OCI-M1 (cell line): ENCODE measurements at places on chromosomes 1 and 21.

- DNase-seq = no peak
Measured at GRCh38 chr1:143680304-143680703, 291.5 kb downstream of the FAM72C start.

DNA sequence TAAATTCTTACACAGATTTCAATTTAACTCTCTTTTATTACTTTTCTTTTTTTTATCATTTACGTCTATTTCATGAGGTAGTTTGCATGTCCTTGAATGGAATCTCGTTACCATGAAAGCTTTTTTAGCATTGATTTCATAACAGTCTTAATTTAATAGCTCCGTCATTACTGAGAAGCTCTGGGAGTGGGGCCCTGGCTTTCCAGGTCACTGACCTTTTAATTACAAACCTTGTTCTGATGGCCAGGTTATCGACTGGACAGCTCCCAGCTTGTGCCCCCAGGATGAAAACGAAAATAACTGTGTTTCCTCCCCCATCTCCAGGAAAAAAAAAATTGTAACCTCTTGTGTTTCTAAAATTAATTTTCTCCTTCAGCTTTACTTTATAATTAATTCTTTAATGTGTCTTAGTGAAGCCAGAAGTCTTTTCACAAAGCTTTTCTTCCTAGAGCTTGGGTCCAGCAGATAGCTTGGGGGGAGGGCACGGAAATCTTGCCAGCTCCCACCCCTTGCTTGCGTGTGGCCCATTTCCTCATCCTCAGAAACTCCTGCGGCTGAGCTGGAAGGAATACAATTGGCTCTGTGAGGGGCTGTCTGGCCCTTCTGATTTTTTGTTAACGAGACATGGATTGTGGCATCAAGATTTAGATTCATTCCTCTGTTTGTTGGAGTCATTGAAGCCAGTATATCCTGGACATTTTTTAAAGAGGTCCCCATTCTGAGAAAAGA is 65.7 kb downstream of the PEX14 start:
- DNase-seq = no peak

GRCh38 chr1:246308533-246309075 is 198.5 kb downstream of the SMYD3 start:
- no peak for DNase-seq

DNA sequence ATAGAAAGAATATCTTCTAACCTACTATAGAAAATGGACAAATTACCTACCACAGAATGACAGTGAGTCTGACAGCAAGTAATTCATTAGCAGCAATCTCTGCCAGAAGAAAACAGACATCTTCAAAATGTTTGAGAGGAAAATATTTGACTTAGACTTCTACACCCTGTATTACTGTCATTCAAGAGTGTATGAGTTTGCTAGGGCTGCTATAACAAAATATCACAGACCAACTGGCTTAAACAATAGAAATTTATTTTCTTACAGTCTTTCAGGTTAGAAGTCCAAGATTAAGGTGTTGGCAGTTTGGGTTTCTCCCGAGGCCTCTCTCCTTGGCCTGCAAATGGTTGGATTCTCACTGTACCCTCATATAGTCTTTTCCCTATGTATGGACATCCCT is 52.9 kb upstream of the FGGY start:
- no peak for DNase-seq

- DNase-seq = no peak
Measured at GRCh38 chr1:180425952-180426351, 76.4 kb downstream of the ACBD6 start.

DNA sequence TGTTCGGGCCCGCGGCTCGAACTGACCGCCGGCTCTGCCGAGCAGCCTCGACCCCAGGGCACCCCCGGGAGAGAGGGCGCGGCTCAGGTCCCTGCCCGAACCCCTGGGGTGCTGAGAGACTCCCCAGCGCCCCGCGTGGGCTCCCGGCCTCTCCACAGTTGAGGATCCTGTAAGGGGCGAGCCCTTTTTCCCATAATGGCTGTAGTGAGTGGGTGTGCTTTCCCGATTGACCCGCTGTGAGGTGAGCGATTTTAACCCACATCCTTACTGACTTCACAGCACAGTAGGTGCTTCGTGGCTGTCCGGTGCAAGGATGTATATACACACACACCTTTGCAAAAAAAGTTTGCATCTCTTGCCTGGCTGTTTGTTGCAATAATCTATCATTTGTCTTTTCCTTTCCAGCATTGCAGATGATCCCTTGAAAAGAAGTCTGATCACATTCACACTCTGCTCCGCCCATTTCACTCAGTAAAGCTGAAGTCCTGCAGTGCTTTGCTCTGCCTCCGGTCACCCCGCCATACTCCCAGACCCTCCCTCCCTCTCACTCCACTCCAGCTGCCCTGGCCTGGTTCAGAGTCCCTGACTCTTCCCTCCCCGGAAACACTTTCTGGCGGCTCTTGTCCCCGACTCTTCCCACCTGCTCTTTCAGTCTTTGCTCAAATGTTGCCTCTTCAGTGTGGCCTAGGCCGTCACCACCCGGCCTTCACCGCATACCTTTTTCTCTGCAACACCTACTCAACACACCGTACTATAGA is 955 bp upstream of the UBE2G2 start:
- peak; percentile 69 for DNase-seq

DNA sequence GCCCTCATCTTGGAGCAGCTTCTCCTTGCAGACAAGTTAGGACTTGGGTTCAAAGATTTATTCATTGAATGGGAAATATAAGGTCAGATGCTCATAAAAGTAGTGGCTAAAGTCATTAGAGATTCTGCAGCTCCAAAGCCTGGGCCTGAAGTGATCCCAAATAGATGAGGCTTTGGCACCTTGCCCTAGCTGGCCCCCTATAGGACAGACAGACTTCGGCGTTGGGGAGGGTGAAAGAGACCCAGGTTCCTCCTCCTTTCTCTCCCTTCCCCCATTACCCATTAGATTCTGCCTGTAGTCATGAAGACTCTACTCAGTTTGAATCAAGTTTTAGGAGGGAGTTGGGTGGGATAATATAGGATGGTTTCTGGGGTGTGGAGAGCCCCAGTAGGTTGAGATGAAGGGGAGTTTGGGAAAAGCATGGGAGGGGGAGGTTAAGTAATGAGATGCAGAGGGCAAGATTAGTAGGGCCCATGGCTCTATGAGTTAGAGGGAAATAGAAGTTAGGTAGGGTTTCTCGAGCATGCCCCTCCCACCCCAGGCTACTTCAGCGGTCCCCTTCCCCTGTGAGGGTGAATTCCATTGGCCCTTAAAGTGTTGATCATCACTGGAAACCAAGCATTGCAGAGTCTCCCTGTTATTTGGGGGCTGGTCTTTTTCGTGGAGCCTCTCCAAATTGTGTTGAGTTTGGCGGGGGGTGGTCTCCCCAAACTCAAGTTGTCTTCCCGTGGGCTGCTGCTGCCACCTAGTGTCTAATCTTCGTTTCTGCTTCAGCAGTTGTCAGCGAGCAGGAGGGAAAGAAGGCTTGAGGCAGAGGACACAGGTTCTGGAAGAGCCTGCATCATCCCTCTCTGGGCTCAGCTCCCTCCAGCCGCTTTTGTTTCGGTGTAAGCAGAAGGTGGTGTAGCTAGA is 2.1 kb upstream of the AHDC1 start:
- peak; percentile 70 for DNase-seq

- peak; percentile 48 for DNase-seq
Measured at GRCh38 chr1:224432146-224432545, 2.5 kb downstream of the WDR26 start.

GRCh38 chr1:147821883-147822282 is 61.5 kb upstream of the GJA5 start:
- DNase-seq = no peak

GRCh38 chr1:230938924-230939368 is 39.7 kb downstream of the TTC13 start:
- DNase-seq = no peak

DNA sequence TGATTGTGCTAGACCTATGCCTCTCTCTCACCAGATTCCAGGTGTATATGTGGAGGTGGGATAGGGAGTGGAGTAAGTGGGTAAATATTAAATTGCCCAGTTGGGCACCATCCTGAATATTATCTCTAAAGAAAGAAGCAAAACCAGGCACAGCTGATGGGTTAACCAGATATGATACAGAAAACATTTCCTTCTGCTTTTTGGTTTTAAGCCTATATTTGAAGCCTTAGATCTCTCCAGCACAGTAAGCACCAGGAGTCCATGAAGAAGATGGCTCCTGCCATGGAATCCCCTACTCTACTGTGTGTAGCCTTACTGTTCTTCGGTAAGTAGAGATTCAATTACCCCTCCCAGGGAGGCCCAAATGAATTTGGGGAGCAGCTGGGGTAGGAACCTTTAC is at the start of gene FCER1A:
TSS of gene FCER1A (plus strand) at position 242 of the 400 bp plus-strand sequence. CDS start at position 271, 29 bp downstream.
- DNase-seq = peak; percentile 65

- DNase-seq = no peak
Measured at GRCh38 chr1:169517558-169518186, 31.9 kb upstream of the SLC19A2 start.

GRCh38 chr1:199038156-199038555 is 399.3 kb downstream of the PTPRC start:
- no peak for DNase-seq

- no peak for DNase-seq
Measured at GRCh38 chr1:168297019-168297730, 16.5 kb downstream of the TBX19 start.

DNA sequence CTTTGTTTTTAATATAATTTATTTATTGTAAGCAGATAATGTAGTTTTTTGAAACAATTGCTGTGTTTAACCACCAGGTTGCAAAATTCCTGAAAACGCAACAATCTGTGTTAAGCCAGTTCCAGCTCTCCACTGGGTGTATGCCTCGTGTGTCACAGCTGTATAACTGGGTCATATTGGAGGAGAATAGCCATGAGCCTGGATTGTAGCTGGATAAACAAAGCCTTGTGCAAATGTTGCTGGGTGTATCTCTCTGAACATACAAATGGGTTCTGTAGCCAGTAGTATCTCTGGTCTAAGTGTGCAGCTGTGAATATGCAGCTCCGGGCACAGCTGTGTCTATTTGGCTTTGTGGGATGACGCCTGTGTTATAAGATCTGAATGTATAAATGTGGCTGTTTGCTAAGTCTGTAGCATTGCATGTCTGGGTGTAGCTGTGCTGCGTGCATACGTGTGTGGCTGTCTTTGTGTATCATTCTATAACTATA is 2.8 kb downstream of the TCEA3 start:
- DNase-seq = no peak

DNA sequence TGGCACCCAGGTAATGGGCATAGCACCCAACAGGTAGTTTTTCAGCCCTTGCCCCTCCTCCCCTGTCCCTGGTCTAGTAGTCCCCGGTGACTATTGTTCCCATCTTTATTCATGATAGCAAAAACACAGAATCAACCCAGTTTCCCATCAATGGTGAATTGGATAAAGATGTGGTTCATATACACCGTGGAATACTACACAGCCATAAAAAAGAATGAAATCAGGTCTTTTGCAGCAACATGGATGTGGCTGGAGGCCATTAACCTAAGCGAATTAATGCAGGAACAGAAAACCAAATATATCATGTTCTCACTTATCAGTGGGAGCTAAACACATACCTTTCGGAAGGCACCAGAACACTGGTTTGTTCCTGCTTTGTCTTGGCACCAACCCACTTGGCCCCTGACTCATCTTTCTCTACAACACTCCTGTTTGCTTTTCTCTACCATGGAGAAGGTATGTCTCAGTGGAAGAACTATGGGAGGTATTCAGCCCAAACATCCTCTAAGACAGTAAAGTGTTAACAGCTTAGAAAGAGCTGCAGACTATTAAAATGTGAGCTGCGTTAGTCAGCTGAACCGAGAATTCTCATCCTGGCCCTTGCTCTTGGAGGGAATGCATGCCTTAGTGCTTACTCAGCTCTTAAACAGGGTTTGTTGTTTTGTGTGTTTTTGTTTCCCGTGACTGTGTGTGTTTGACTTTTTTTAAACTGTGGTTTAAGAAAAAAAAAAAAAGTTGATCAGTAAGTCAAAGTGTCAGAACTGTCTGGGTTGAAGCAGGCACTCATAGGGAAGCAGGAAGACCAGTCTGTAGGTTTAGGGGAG is 203.0 kb downstream of the TOMM20 start:
- no peak for DNase-seq
